Stimulated activated CD8-positive, alpha-beta memory T cell treated with anti-CD3 and anti-CD28 coated beads, Interleukin-4, amount 100 ng/mL, for 4 hours (primary cell): ENCODE measurements at places on chromosomes 6 and 20.

DNA sequence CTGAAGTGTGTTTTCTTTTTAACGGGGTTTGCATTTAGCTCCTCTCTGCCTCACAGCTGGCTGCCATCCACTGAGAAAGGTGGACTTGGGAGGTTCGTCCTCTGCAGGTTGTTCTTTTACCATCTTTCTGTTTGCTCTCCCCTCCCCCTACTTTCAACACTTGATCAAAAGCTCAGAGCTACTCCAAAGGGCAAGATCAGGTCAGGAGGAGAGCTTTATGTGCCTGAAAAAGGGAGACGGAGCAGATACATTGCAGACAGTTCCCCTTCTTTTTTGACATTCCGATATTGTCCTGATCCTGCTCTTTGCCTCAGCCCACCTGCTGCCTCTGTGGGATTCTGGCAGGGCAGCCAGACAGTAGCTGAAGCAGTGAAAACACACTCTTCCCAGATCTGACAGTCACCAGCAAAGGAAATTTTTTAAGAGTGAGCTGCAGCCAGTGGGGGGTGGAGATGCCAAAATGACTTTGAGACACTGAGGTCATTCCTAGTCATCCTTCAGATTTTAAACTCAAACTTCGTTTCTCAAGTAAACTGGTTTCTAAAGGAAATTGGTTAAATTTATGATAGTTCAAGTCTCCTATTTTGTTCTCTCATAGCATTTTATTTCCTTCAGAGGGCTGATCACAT, 26.5 kb downstream of the SMLR1 start:
- DNase-seq, result no peak

GRCh38 chr6:161374971-161375873, 101.4 kb upstream of the AGPAT4 start:
- no peak for DNase-seq

GRCh38 chr6:47376930-47377329, 67.2 kb upstream of the TNFRSF21 start:
- DNase-seq, result no peak

GRCh38 chr20:2300420-2300819, 4.6 kb downstream of the TGM3 start:
- no peak for DNase-seq

- DNase-seq, result no peak
These were observed 4.5 kb downstream of the TCFL5 start for GRCh38 chr20:62856931-62857619.

DNA sequence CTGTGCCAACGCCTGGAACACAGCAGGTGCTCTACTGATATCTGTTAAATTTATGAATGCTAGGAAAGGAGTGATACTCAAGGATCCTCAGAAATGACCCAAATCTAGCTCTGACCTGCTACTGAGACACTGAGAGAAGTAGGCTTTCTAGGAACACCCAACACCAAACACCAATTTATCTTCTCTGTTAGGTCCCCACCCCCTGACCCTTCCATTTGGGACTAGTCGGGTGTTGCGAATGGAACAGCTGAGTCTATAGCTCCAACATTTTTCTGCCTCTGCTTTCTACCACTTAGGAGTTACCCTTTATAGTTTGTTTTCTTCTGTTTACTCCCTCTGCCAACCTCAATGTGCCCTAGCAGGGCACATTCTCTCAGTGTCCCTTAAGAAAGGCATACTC, 24.0 kb downstream of the CPNE1 start:
- DNase-seq, result no peak

DNA sequence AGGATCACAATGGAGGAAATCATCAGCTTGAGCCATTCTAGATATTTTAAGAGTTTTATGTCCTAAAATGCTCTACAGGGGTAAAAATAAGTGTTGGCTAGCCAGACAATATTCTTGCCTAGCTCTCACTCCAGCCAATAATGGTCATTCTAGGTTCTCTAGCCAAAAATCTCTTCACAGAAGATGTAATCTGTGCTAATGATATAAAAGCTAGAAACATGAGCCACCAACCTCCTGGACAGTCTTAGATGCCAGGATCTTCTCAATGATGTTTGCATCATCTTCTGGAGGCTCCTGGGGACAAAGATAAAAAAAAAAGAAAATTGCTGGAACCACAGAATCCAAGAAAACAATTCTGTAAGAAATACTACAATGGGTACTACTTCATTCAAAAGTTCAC, 119.1 kb downstream of the CHD6 start:
- DNase-seq, result no peak

DNA sequence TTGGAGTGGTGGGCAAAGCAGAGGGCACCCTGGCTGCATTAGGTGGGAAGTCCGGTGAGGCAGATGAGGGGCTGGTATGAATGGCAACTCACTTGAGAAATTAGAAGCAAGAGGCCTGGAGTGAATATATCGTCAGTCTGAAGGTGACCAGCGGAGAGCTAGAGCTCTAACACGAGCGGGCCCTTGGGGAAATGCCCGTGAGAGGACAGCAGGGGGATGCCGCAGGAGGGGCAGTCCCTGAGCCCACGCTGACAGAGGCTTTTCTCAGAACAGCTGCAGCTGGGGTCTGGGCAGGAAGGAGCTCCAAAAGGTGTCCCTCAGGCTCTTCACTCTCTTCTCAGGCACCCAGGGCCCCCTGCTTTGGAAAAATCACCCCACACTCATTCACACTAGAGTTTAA, 32.0 kb upstream of the CD93 start:
- no peak for DNase-seq

DNA sequence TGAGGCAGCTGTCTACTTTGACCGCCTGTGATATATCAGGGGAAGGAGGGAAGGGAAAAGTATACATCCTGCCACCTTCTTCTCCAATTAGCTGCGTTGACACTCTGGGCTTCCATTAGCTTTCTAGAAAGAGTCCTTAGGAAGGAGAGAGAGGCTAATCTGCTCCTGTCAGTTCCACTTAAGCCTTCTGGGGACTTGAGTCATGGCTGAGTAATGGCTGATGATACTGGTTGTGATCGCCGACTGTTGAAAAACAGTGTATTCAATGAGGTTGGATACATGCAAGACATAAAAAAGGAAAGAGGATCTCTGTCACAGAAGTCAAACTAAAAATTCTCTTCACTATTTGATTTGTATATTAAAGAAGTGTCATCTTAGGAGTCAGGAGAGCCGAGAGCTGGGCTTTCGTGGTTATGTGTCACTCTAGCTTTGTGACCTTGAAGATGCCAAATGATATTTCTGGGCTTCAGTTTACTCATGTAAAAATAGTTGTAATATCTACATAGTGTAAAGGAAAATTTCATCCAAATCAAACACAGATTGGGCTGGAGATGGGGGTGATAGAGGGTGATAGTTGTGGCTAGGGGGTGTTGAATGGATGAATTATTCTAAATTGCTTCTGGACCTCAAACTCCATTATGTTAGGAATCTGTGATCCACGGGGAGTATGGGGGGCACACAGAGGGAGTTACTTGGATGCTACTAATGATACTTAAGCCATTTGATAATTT, 189.0 kb downstream of the UST start:
- no peak for DNase-seq

- DNase-seq, result no peak
These were observed 51.9 kb downstream of the DLL1 start for GRCh38 chr6:170238741-170239565.

GRCh38 chr6:1963596-1963995, 281.8 kb downstream of the GMDS start:
- DNase-seq, result no peak

DNA sequence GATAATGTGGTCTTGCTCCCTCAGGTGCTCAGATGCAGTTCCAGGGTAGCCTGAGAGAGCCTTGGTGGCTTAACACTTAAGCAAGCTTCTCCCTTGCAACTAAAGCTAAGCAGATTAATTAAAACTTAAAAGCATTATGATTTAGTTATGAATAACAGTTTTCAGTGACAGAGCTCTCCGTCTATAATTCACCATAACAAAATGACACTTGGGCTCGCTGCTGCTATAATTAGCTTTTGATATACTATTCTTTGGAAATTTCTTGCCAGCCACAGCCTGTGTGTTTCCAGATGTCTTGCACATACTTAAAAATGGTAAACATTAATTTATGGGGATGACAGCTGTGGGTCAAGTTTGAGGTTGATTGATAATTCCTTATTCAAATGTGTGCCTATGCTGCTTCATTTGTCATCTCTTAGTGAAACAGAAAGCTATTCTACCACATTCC, 380.5 kb downstream of the TFAP2B start:
- no peak for DNase-seq

DNA sequence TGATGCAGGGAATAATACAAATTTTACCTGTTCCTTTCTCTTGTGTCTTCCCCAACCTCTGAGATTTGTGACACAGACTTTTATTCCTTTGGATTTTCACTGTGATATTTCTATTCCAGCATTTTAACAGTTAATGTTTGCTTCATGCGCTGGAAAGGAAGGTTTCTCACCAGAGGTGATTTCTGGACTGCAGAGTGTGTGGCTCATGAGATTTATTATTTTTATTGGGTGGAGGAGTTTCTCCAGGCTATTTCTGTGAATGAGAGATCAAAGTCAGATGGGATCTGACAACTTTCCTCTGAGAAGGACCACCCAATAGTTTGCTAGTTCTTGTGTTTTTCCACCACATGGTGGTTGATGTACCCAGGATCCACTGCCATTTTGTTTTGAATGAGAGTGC, 377.5 kb downstream of the CDKAL1 start:
- no peak for DNase-seq

DNA sequence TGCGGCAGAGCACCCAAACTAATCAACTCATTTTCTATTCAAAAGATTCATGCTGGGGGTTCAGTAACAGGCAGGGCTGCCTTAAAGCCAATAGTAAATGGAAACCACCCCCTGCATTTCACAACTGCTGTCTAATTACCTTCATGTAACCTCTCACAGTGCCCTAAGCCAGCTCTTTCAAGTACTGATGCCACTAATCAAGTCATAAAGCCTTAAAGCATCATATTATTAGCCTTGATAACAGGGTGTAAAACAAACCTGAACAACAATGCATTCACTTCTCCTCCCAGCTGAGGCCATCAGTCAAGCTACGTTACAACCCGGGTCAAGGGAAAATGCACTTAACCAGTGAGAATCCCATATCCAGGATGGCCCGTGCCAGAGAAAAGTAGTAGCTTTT, 33.0 kb downstream of the TRERF1 start:
- DNase-seq, result no peak

DNA sequence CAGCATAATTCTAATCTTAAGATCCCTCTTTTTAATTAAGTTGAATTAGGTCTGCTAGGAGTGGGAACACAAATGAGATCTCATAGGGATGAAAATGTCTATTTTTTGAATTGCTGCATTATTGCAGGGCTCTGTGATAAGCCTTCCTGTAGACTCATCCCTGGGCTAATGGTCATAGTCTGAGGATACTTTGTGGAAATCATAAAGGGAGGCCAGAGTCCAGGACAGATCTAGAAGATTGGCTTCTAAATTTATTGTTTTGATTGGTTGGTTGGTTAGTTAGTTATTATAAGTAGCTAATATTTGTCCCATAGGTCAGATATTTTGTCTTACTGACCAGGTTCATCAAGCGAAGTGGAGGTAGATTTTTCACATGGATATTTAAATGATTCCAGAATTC, 142.3 kb downstream of the AKAP7 start:
- DNase-seq, result no peak

DNA sequence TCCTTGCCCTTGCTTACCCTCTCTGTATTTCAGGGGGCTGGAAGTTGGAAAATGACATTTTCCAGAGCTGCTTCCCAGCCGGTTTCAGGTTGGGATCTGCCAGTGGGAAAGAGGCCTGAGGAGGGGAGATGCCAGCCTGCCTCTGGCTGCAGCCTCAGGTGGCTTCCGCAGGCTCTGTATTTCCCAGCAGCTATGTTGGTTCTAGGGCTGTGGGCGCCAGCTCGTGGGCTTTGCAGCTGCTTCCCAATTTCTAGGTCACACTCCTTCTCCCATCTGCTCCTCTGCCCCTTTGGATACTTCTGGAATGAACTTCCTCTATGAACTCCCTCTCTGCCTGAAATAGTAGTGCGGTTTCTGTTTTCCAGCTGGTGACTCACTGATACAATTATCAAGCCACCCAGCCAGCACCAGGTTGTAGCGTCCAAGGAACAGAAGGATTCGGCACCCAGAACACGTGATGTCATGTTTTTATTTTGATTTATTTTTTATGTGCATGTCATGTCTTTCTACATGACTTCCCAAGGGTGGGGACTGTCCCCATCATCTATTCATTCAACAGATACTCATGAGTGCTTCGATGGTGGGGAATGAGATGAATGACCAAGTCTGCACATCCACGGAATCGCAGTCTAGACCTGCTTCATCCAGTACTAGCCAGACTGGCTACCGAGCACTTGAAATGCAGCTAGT, 38.0 kb downstream of the TGM2 start:
- no peak for DNase-seq
